Left ventricle myocardium inferior (tissue), 1 donor: ENCODE measurements at places on chromosomes 6 and 20. TPM values are rescaled to one million over a fixed set of nuclear protein-coding genes. Genes with fewer than 3 reads are reported as not detected.

DNA sequence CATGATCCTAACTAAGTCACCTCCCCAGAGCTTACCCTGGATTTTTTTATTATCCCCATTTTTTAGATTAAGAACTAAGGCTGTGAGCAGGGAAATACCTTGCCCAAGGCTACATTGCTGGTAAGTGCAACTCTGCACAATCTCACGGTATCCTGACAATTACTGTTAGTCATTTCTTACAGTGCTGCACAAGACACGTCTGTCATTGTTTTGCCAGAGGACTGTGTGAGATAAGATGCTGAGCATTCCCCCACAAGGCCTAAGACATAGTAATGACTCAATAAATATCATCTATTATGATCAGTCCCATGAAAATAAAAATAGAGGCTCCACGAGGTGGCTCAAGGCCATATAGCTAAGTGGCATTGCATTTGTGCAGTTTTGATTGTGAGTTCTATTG lies 21.0 kb downstream of the PFDN4 start:
- no peak for DNase-seq

- peak; percentile 79 for DNase-seq
Measured at GRCh38 chr6:39302669-39303424, 11.4 kb downstream of the KCNK17 start.

GRCh38 chr20:35592339-35592974 lies 23.2 kb upstream of the SPAG4 start:
- DNase-seq = no peak

DNA sequence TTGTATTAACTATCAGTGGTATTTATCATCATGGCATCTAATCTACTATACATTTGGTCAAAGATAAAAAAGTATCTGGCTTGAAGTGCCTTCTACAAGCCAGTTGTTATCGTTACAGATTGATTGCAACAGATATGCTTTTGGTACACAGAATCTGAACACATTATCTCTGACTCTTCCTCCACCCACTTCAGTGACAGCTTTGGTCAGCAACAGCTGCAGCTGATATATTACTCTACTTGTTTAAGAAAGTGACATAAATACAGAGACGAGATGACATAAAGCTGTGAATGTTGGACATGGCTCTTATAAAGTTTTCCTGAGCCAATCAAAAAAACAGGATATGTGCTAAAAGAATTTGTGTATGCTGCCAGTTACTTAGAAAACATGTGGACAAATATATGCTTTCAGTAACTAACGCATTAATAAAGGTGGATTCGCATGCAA lies 77.6 kb downstream of the HIVEP2 start:
- no peak for DNase-seq

GRCh38 chr6:147205690-147206600 lies 1.7 kb downstream of the STXBP5 start:
- DNase-seq = no peak

DNA sequence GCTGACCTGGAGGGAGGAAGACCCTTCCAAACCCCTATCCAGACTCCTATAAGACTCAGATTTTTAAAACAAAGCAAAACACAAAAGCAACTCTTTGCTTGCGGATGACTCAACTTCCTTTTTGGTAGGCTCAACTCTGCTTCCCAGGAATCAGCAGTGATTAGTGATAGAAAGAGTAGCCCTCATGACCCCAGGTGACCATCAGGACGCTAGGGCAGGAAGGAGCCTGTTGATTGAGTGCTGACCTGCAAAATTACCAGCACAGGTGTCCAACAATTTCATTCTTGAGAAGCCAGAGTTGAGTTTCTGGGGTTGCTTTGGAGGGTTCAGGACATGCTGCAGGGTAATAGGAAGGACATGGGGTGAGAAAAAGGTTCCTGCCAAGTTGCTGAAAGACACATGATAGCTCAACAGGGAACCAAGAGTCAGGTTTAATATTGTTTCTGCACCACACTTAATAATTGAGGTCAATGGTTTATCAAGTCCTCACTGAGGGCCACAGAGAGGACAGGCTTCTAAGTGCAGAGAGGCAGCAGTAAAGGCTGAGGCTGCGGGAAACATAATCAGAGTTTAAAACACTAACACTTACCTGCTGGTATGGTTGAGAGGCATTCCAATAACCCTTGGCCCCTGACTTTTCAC lies 67.4 kb upstream of the BMP2 start:
- no peak for DNase-seq

GRCh38 chr6:86203044-86203443 lies 560.4 kb upstream of the SYNCRIP start:
- no peak for DNase-seq

DNA sequence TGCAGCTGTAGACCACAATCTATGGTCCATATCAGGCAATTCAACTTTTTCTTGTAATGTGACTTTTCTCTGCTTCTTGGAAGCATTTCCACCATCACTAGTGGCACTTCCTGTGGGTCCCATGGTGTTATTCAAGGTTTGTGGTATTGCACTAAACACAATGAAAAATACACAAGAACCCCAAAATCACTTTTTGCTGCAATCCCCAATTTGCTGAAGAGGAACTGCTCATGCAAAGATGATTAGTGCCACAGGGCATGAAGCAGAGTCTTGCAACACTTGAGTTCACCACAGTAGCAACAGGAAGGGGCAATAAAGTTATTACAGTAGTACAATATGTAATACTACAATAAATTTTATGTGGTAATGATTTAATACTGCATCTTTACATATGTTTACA lies 16.8 kb upstream of the TAAR1 start:
- no peak for DNase-seq

- DNase-seq = no peak
Measured at GRCh38 chr6:20680697-20681165, 146.5 kb downstream of the CDKAL1 start.

- DNase-seq = no peak
Measured at GRCh38 chr20:46226602-46227001, 81.7 kb downstream of the CDH22 start.

DNA sequence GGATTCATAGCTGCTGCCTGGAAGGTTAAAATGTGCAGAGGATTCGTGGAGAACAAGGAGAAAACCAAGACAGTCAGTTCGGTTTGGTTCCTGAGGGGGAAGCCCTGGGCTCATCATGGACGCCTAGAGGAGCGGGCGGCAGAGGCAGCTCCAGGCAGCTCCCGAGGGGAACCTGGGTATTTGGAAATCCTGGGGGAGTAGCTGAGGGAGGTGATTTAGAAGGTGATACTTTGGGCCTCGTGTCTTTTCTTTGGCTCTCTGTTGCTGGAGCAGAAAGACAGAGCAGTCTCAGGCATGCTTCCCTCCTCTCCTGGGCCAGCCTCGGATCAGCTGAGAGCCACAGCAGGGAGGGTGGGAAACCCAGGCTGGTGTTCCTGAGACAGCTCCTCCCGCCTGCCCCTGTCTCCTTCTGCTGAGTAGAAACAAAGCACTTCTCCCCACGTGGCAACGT lies 139.5 kb downstream of the DLL1 start:
- DNase-seq = peak; percentile 6

LPIN3 gene
- total RNA-seq = 19.9 TPM

MCM8 gene
- 6.9 TPM for total RNA-seq

PRRT1 gene
- 1.0 TPM for total RNA-seq

EEF1E1 gene
- 15.5 TPM for total RNA-seq

CPNE5 gene
- 26.5 TPM for total RNA-seq

OVOL2 gene
- total RNA-seq = not detected

DOK5 gene
- total RNA-seq = 14.3 TPM

OTOR gene
- total RNA-seq = not detected

LIN28B gene
- total RNA-seq = not detected

KHDC1 gene
- total RNA-seq = 1.1 TPM

ESR1 gene
- 1.6 TPM for total RNA-seq
